ENCODE measurements at places on chromosomes 5 and 9.

DNA sequence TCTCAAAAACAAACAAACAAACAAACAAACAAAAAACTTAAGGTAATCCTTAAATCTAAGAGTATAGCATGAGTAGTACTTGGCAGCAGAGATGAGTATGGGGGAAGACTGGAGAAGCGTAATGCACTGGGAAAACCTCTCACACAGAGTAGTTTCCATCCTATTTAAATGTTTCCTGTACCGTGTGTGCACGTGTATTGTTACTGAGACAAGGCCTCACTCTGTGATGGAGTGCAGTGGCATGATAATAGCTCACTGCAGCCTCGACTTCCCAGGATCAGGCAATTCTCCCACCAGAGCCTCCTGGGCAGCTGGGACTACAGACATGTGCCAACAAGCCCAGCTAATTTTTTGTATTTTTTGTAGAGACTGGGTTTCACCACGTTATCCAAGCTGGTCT lies 2.9 kb downstream of the UIMC1 start:
- no peak for DNase-seq

GRCh38 chr9:136936645-136937170 lies 7.8 kb downstream of the FBXW5 start:
- no peak for DNase-seq

DNA sequence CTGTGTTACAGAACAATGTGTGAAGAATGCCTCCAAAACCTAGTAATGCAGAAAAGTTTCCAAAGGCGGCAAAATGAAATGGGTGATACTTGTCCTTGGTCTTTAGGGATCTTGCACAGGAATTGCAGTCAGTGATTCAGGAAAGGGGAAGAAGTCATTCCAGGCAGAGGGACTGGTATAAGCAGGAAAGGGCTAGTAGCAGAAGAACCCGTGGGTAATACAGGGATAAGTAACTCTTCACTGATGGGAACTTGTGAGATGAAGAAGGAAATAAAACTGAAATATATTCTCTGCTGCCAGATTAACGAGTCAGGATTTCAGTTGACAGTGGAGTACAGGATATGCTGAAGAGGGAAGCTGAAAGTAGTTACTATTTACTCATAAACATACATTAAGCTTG lies 1.2 kb downstream of the SRFBP1 start:
- DNase-seq = no peak

DNA sequence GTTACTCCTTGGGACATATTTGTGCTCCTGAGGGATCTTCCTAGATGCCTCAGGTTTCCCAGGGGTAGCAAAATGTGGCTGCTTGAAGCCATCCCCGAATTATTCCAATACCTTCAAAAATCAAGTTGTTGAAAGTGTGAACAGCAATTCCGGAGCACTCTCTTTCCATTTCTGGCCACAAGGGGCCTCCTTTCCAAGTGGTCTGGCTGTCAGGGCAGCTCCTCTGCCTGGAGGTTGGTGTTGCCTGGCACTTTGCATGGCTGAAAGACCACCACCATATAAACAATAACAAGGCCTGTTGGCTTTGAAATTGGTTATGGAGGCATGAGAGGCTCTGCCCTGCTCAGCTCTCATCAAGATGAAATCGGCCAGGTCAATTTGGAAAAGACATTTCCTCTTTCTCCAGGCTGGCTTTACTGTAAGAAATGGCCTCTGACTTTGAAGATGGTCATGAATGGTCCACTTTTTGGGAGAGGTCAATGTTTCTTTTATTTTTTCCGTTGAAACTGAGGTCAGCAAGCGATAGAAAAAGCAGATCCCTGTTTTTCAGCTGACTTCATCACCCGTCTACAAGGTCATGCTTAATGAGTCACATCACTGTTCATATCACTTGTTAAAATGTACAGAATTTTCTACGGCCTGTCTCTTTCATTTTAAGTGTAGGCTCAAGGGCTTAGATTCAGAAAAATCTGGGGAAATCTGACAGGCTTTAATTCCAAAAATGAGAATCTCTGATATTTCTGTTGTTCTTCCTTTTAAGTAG lies 481.1 kb upstream of the ZNF608 start:
- no peak for DNase-seq

Measured in skin of body (tissue), 3 donors.